ENCODE measurements at places on chromosomes 11 and 22.

GRCh38 chr22:27995801-27996528, 76.9 kb upstream of the PITPNB start:
- no peak for DNase-seq

GRCh38 chr11:116500947-116501602, 271.7 kb downstream of the BUD13 start:
- DNase-seq, result no peak

GRCh38 chr11:19352771-19353160, 112.0 kb upstream of the E2F8 start:
- no peak for DNase-seq

DNA sequence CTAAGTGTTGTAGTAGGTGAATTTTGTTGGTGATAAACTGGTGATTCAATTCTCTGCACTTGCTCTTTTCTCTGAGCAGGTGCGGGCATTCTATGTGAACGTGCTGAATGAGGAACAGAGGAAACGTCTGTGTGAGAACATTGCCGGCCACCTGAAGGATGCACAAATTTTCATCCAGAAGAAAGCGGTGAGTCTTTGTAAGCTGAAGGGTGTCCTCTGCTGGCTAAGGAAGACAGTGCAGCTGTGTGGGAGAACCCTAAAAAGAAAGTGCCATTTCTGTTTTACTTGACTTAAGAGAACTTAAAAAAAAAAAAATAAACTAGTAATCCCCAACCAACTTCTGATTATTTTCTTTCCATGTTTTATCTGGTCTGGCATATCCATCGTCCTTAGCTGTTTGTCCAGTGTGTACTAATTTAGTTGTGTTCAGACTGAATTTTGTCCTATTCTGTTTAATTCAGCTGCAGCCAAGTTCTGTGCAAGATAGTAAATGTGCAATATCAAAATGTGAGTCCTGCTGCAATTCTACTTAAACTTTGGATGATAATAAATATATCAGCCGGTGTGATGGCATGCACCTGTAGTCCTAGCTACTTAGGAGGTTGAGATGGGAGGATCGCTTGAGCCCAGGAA, 29.6 kb downstream of the CAT start:
- DNase-seq, result no peak

- DNase-seq, result no peak
These were observed 1.0 kb upstream of the DRD4 start for GRCh38 chr11:635945-636510.

GRCh38 chr11:68508425-68508824, 47.9 kb downstream of the PPP6R3 start:
- DNase-seq, result no peak

DNA sequence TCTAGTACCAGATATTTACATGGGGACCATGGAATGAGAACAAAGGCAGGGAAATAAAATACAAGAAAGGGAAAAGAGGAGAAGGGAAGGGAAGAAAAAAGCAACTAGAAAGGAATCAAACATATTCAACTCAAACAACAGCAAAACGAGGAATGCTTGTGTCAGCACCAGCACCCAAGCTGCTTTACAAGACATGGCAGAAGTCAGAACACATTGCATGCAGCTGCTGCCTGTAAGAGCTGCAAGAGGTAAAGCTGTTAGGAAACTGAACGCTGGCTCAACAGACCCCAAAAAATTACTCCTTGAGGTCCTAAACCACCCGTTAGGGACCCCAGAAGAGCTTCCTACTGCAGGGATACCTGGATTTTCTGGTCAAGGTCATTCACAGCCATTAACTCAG, 296.9 kb downstream of the OPCML start:
- DNase-seq, result no peak
